ENCODE measurements at places on chromosomes 13 and 19.

- no peak for DNase-seq
Observed at GRCh38 chr13:53142306-53142705, 113.7 kb downstream of the OLFM4 start.

- peak; percentile 45 for DNase-seq
Observed at GRCh38 chr19:7869910-7870511, 4.2 kb downstream of the PRR36 start.

GRCh38 chr13:112131713-112132113, 64.8 kb downstream of the SOX1 start:
- no peak for DNase-seq

GRCh38 chr13:28306325-28306724, 168.0 kb downstream of the PAN3 start:
- no peak for DNase-seq

DNA sequence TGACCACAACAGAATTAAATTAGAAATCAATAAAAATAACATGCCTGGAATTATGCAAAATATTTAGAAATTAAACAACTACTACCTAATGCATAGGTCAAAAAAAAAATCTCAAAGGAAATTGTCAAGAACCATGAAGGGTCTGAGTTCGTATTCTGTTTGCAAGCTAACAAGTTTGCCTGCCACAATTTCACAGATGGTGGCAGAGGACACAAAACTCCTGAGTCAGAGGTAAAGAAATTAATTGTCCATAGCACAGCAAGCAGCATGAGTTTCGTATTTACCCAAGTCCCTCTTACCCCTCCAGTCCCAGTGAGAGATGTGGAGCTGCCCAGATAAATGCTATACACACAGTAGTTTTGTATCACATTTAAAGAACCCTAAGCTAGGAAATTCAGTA, 675.9 kb downstream of the UQCRFS1 start:
- DNase-seq = no peak

DNA sequence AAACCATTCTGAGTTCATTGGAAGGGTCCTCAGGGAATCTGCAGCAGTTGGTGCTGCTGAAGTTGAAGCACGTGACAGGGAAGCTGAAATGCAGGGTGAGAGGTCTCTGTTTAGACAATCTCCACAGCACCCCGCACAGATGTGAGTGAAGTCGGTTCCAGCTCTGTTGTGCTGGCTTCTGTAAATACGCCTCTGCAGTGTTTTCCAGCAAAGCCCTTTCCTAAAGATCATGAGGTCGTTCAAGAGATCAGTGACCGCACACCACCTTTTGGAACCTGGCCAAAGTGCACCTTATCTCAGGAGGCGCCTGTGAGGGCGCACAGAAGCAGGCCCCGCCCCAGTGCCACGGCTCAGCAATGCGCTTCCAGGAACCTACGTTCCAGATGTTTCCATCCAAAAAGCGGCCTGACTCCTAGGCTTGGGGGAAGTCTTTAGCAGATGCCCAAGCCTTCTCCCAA, 10.8 kb downstream of the CUL4A start:
- no peak for DNase-seq

- DNase-seq = no peak
Observed at GRCh38 chr19:46413262-46414031, at the start of gene CCDC8. CCDC8 (minus strand) TSS chr19:46413564; CDS start chr19:46412810, 754 bp downstream.

DNA sequence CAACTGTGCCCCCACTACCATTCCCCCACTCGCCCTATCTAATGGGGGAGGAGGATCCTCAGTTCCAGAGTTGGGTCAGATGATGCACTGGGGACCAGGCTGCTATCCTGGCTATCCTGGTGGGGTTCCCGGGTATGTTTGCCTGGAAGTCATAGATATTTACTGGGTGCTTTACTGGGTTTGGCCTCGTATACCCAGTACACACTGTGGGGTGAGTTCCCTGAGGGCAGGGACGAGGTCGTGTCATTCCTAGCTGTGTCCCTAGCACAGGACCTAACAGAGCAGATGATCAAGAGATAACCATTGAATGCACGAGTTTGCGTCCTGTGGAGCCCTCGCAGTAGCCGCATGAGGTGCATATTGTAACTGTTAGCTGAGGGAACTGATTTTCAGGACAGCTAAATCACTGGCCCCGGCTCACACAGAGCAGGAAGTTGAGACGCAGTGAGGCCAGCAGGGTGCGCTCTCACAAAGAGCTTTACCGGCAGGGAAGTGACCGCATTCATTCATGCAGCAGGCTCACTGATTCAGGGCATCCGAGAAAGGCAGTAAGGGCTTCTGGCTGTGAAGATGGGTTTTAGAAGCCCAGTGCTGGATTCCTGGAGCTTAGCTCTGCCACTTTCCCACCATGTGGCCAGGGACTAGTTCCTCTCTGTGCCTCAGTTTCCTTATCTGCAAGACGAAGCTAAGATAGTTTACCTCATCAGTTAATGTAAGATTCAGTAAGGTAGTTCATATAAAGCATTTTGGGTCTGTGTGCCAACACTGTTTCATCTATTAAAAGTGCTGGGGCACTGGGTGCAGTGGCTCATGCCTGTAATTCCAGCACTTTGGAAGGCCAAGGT, 6.0 kb downstream of the RUVBL2 start:
- peak; percentile 57 for DNase-seq

DNA sequence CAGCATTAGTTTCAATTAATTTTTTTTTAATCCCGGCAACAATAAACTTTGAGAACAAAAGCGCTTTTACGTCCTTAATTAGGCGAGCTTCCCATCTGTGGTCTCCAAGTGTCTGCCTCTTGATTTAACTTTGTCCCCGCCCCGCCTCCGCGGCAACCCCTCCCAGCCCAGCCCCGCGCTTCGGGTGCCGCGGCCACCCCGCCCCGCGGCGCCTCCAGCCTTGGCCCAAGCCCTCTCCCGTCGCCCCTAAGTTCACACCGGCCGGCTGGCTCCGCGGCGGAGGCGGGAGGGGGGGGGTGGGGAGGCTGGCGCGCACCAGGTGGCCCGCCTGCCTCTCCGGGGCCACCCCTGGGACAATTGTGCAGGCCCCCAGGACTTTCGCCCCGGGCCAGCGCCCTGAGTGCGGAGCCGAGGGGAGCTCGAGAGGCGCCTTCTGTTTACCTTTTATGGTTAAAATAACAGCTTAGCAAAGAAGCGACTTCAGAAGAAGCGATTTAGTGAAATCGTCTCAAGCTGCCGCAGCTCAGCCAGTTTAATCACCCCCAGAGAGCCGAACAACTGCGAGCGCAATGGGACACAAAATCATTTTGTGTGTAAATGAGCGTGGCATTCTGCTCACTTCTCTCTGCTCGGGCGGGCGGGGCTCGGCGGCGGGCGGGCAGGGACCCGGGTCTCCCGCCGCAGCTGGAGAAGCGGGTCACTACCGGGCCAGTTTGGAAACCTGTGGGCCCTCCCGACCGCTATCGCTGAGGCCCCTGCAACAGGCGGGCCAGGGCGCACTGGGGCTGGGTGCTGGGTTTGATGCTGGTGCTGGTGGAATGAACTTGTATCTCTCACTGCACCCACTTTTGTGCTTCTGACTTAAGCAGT, 1.4 kb downstream of the KCTD15 start:
- no peak for DNase-seq

- no peak for DNase-seq
Observed at GRCh38 chr13:48189171-48189570, 43.8 kb upstream of the ITM2B start.

GRCh38 chr13:110130431-110130830, 176.5 kb downstream of the COL4A1 start:
- DNase-seq = no peak

GRCh38 chr19:46692918-46693722, 23.8 kb downstream of the PRKD2 start:
- no peak for DNase-seq

GRCh38 chr13:33494596-33495204, 209.1 kb upstream of the STARD13 start:
- no peak for DNase-seq

GRCh38 chr13:101631395-101631794, 178.9 kb downstream of the ITGBL1 start:
- no peak for DNase-seq

- no peak for DNase-seq
Observed at GRCh38 chr13:32511482-32511881, 27.1 kb downstream of the N4BP2L2 start.

- no peak for DNase-seq
Observed at GRCh38 chr19:30780032-30780431, 407.8 kb downstream of the ZNF536 start.

DNA sequence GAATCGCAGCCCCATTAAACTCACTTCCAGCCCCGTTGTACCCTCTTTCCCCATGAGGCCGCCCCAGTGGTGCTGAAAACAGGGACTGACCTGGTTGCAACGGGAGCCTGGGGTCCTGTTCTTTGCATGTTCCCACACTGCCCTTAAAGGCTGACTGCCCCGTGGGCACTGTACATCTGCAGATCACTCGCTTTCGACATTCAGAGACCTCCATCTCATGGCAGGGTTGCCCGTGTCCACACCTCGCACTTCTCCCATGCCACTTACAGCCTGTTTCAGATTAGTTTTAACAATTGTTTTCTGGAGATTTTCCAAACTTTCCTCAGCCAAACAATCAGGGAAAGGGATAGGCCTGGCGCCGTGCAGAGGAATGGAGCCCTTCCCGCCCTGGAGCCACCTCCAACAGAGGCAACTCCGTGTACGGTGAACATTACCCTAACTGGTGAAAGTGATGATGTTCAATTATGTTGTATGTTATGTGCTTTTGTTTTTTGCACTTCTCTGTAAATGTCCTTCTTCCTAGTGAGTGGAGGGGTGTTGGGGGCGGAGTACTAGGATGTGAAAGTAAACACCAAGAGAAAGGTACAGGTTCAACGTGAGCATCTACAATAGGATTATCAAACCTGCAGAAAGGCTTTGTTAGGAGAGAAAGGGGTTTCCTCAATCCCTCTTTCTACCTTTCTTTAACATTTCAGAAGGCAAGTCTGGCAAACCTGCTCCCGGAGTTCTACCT, 262.8 kb downstream of the FOXO1 start:
- DNase-seq = no peak

GRCh38 chr13:95437561-95437960, 115.0 kb upstream of the CLDN10 start:
- DNase-seq = no peak

DNA sequence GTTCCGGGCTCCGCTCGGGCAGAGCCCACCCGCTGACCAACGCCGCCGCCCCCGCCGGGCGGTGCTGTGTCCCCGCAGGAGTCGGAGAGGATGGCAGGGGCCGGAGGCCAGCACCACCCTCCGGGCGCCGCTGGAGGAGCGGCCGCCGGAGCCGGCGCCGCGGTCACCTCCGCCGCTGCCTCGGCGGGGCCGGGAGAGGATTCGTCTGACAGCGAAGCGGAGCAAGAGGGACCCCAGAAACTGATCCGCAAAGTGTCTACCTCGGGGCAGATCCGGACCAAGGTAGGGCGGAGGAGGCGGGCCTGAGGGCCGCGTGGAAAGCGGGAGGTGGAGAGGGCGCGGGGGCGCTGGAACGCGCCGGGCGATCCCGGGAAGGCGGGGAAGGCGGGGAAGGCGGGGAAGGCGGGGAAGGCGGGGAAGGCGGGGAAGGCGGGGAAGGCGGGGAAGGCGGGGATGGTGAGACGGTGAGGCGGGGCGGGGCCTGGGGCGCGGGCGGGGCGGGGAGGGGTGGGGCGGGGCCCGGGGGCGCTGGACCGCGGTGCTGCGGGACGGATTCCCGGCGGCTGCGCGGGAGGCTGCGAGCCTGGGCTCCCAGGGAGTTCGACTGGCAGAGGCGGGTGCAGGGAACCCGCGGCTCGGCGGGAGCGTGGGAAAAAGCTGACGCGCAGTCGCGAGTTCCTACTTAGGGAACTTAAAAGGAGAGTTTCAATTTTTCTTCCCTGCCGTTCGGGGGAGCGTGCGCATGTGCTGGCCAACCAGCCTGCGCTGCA, 421 bp downstream of the DGKH start:
- DNase-seq = peak; percentile 63

GRCh38 chr13:20332361-20333096, 100.4 kb upstream of the GJB6 start:
- DNase-seq = no peak

- no peak for DNase-seq
Observed at GRCh38 chr13:80881495-80881894, 540.6 kb upstream of the SPRY2 start.

GRCh38 chr13:52414963-52415362, 9.0 kb upstream of the THSD1 start:
- no peak for DNase-seq

DNA sequence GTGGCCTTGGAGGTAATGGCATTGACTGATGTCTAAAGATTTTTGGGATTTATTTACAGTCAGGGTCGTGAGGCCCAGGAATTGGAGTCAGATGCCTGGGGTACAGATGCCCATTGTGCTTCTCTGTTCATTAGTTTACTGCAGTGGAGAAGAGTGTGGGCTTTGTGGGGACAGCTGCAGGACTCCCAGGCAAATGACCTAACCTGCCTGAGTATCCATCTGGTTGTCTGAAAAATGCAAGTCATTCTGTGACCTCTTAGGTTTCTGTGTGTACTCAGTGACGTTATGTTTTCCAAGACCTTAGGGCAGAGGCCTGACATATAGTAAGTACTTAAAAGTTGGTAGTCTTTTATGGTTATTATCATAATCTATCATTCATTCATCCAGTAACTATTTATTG, 60.5 kb downstream of the SPATA13 start:
- DNase-seq = no peak

DNA sequence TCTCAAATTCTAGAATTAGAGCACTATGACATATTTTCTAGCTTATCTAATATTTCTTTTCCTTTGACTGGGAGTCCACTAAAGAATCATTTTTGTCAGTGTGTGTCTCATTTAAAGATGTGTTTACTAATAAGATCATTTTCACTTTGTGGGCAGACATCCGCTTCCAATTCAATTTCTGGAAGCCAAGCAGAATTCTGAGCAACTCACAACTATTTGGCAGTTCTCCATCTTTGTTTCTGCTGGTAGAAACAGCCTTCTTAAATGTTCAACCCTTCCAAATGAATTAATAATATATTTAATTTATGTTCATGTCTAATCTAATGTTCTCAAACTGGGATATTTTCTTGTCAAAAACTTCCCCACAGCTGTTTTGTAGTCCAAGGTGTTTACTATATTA, 411.8 kb downstream of the KCTD12 start:
- no peak for DNase-seq

DNA sequence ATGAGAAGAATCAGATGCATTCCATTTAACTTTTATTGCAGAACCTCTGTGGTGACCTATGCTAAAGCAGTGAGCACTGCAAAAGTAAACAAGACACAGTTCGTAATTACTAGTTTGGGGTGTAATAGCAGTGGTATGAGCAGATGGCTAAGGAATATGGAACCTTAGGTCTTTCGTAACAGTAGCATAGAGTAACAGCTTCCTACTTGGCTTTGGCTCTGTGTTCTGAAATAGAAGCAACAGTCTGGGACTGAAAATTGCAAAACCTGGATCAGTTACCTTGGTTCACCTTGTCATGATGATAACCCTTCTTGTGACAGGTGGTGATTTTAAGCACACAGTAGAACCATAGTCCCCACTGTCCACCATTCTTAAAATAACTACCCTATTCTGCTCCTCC, 303.4 kb downstream of the GPC6 start:
- DNase-seq = no peak
